Activated naive CD4-positive, alpha-beta T cell treated with anti-CD3 and anti-CD28 coated beads for 36 hours (primary cell): ENCODE measurements at places on chromosomes 1 and 21.

- no peak for DNase-seq
These were observed 50.3 kb downstream of the CASQ2 start for GRCh38 chr1:115718011-115718754.

DNA sequence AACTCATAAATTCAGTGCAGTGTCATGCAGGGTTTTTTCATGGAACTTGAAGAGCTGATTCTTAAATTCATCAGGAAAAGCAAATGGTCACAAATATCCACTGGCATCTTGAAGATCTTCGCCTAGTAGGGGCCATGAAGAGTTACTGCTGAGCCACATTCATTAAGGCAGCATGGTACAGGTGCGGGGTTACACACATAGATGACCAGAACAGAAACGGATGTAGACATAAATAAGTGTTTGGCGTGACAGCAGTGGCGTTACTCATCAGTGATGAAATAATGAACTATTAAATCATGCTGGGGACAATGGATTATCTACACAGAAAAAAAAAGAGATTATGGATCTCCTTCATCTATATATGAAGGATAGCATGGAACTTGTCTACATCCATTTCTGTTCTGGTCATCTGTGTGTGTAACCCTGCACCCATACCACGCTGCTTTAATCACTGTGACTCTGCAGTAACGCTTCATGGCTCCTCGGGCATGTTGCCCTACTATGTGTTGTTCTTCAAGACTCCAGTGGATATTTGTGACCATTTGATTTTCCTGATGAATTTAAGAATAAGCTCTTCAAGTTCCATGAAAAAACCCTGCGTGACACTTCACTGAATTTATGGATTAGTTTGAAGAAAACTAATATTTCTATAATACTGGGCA lies 161.3 kb downstream of the GALNT2 start:
- DNase-seq, result no peak

- DNase-seq, result no peak
These were observed 22.1 kb downstream of the HYI start for GRCh38 chr1:43431676-43432075.

- DNase-seq, result no peak
These were observed 291.2 kb downstream of the PTPRC start for GRCh38 chr1:198929961-198930599.

DNA sequence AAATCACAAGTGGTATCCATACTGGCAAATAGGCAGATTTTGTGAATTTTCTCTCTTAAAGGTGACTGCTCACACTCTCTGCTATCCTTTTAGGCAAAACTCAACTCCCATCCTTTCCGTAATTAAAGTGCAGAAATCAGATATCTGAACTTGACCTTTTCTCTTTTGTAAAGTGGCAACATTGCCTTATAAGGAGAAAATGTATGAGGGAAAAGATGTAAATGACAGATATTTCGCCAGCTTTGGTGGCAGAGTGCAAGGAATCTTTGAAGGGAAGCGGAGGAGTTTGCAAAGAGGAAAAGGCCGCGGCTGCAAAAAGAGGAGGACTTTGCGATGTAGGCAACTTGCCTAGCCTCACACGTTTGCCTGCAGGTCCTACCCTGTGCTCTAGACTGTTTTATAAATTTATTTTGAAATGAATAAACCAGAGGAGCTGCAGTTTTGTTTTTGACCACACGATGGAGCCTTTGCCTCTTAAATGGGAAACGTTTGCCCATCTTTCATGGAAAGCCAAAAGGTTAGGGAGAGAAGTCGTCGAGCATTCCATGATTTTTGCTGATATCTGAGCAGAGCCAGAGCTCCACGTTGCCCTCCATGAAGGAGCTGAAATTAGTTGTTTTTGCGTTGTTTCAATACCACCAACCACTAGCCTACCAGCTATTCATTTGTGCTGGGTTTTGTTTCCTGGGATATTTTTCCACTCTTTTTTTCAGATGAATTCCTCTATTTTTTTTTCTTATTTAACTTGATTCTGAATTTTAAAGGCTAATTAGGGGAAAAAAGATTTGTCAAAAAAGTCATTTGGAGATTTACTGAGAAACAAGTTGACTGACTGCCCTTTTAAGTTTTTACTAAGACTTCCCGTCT lies 242.3 kb downstream of the LMX1A start:
- DNase-seq, result peak; percentile 45

DNA sequence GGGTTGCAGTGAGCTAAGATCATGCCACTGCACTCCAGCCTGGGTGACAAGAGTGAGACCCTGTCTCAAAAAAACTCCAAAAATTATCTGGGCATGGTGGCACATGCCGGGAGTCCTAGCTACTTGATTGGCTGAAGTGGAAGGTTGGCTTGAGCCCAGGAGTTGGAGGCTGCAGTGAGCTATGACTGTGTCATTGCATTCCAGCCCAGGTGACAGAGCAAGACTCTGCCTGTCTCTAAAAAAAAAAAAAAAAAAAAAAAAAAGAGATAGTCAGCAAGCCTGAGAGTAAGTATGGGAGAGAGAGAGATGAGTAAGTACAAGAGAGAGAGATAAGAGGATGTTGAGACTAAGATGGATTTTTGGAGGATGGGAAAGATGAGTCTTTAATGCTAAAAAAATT lies 180.8 kb upstream of the CACYBP start:
- DNase-seq, result peak; percentile 46

GRCh38 chr1:241208910-241209379 lies 148.1 kb downstream of the RGS7 start:
- no peak for DNase-seq

- DNase-seq, result no peak
These were observed 20.5 kb downstream of the SOX13 start for GRCh38 chr1:204093421-204093717.

GRCh38 chr1:47024141-47024801 lies 802 bp downstream of the CYP4X1 start:
- DNase-seq, result no peak

- no peak for DNase-seq
These were observed 44.7 kb downstream of the KCNC4 start for GRCh38 chr1:110254604-110255391.

DNA sequence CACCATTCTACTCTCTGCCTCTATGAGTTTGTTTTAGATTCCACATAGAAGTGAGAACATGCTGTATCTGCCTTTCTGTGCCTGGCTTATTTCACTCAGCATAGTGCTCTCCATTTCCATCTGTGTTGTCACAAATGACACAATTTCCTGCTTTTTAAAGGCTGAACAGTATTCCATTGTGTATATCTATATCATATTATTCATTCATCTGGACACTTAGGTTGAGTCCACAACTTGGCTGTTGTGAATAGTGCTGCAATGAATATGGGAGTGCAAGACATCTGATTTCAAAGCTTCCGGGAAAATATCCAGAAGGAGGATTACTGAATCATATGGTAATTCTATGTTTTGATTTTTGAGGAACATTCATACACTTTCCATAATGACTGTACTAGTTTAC lies 20.1 kb upstream of the DONSON start:
- DNase-seq, result no peak

GRCh38 chr1:230713915-230714764 lies at the start of gene AGT:
Gene AGT (minus strand): TSS chr1:230714122. CDS start chr1:230710823, 3,299 bp downstream.
- no peak for DNase-seq

DNA sequence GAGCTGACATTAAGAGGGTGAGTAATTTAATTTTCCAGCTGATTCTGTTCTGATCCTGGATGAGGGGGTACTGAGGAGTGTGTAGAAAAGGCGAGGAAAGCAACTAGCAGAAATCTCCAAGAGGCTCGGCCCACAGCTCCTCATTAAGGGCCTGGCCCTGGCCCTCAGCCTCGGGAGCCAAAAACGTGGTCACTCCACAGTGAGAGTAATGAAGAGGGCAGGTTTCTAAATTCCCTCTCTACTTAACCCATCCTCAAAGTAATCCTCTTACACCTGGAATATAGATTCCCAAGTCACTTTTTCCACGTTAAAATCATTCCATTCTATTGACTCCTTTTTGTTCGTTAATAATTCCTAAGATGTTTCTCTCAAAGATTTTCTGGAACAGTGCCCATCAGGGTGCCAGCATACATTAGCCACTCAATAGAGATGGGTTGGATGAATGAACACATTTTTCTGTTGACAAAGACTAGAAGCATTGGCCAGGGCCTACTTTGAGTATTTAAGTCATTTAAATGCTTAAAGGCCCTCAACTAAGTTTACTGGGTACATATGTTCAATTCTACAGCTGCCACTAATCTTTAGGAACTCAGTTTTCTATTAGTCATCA lies 1.1 kb upstream of the COL11A1 start:
- no peak for DNase-seq

- DNase-seq, result no peak
These were observed 1.6 kb upstream of the LEFTY2 start for GRCh38 chr1:225942574-225942973.

DNA sequence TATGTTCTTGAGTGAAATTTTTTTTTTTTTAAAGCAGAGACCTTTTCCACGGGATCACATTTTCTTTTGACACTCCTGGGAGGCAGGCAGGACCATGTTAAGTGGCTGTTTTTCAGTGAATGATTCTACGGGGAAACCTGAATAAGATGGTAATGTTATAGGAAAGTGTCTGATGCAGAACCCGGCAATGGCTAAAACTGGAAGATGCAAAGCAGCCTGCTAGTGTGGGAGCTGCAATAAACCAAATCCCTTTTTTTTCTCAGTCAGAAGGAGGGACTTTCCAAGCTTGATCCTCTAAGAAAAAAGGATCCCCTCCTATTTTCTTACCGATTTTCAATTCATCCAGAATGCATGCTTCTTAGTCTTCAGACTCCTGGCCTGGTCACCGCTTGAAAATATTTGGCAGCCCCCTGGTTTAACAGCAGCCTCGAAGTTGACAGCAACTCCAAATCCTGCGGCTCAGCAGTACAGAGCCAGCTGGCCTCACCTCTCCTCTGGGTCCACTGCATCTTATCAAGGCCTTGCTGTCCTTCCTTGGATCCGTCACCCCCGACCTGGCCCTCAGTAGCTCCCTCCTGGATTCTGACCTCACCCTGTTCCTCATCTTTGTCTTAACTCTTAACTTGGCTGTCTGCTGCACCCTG lies 5.6 kb downstream of the MX2 start:
- DNase-seq, result no peak

GRCh38 chr1:100616121-100616621 lies 78.2 kb downstream of the GPR88 start:
- no peak for DNase-seq

- DNase-seq, result no peak
These were observed 292.9 kb downstream of the PLPP3 start for GRCh38 chr1:56286506-56286905.

GRCh38 chr1:104182251-104182650 lies 432.6 kb downstream of the AMY1C start:
- no peak for DNase-seq

- DNase-seq, result no peak
These were observed 38.5 kb upstream of the FAM131C start for GRCh38 chr1:16111771-16112595.

DNA sequence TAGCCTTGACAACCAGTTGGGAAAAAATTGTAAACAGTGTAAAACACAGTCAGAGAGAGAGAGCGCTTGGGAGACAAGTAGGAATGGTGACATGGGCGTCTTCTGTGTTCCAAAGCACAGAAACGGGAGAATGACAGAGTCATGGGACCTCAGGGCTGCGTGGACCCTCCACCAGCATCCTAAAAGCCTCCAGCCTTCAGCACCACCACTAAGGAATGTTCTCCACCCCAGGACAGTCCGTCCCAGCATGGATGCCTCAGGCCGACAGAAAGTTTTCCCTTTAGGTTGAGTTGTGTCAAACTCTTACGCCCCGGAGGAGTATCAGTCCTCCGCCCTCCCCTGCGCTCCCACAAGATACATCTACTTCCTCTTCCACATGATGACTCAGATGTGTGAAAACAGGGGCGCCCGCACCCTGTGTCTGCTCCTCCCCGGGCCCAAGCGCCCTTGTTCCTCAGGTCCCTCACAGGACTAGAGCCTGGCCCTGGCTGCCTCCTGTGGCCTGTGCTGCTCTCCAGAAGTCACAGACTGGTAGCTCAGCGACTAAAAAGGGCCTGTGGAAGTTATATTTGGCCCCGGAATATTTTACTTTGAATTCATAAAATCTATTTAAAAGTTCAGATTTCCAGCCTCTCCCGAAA lies 63.9 kb upstream of the EFHD2 start:
- peak; percentile 63 for DNase-seq

GRCh38 chr1:241985787-241986186 lies 13.1 kb downstream of the MAP1LC3C start:
- DNase-seq, result peak; percentile 43
